ENCODE measurements at places on chromosomes 2 and 18.

- H3K27ac ChIP-seq: no peak overlapping the region
- peaks cover 39% of the 10 kb centered on the region for H3K4me1 ChIP-seq
- H3K27me3 ChIP-seq: no peaks in the 10 kb centered on the region
These were observed 51.5 kb downstream of the PLB1 start for GRCh38 chr2:28547223-28547860.

- no peak overlapping the region for H3K4me3 ChIP-seq
- no peak overlapping the region for H3K27ac ChIP-seq
- no peaks in the 10 kb centered on the region for H3K4me1 ChIP-seq
- H3K27me3 ChIP-seq: peaks cover 20% of the 10 kb centered on the region
- DNase-seq: no peak
These were observed 10.4 kb downstream of the RNF152 start for GRCh38 chr18:61882296-61883004.

- H3K27me3 ChIP-seq: no peaks in the 10 kb centered on the region
- H3K4me3 ChIP-seq: no peak overlapping the region
- no peaks in the 10 kb centered on the region for H3K4me1 ChIP-seq
- H3K27ac ChIP-seq: no peak overlapping the region
These were observed 856.3 kb downstream of the SUCLG1 start for GRCh38 chr2:83602753-83603152.

- peak overlapping the region; percentile 12 for H3K4me3 ChIP-seq
- peaks cover 31% of the 10 kb centered on the region for H3K36me3 ChIP-seq
- H3K27ac ChIP-seq: no peak overlapping the region
These were observed 28.1 kb downstream of the MAP4K4 start for GRCh38 chr2:101725515-101726192.

GRCh38 chr2:3108105-3108504 is 269.5 kb downstream of the EIPR1 start:
- H3K4me3 ChIP-seq: no peak overlapping the region
- DNase-seq: no peak
- no peaks in the 10 kb centered on the region for H3K4me1 ChIP-seq

GRCh38 chr2:142723236-142723635 is 154.2 kb upstream of the KYNU start:
- no peak overlapping the region for H3K27ac ChIP-seq
- no peaks in the 10 kb centered on the region for H3K4me1 ChIP-seq
- no peak for DNase-seq
- no peaks in the 10 kb centered on the region for H3K36me3 ChIP-seq
- H3K27me3 ChIP-seq: no peaks in the 10 kb centered on the region

- H3K36me3 ChIP-seq: peaks cover 4% of the 10 kb centered on the region
- H3K27me3 ChIP-seq: no peaks in the 10 kb centered on the region
- no peak overlapping the region for H3K4me3 ChIP-seq
- H3K27ac ChIP-seq: no peak overlapping the region
These were observed 27.7 kb downstream of the EIF2AK3 start for GRCh38 chr2:88599527-88599926.

DNA sequence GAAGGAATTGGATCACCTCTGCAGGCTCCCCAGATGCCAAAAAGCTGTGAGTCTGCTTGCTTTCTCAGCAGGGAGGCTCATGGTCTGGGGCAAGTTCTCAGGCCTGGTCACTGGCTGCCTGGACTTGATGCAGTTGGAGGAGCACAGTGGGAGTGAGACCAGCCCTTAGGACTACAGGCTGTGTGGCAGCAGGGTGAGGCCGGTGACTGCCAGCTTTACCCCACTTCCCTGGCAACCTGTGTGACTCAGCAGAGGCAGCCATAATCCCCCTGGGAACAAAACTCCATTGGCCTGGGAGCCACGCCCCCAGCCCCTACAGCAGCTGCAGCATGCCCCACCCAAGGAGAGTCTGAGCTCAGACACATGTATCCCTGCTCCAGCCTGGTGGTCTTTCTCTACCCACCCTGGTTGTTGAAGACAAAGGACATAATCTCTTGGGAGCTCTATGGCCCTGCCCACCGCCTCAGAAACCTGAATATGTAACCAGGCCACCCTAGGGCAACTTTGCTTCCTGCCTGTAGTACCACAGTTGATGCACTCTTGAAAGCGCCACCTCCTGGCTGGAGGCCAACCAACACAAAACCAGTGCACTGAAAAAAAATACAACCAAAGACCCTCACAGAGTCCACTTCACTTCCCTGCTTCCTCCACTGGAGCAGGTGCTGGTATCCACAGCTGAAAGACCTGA is 106.8 kb upstream of the SPATS2L start:
- no peak for DNase-seq
- H3K27me3 ChIP-seq: peaks cover 10% of the 10 kb centered on the region
- no peak overlapping the region for H3K27ac ChIP-seq

GRCh38 chr2:1816414-1816911 is 72.1 kb upstream of the PXDN start:
- H3K4me1 ChIP-seq: no peaks in the 10 kb centered on the region
- no peak overlapping the region for H3K4me3 ChIP-seq
- no peaks in the 10 kb centered on the region for H3K36me3 ChIP-seq
- no peak for DNase-seq
- no peak overlapping the region for H3K27ac ChIP-seq
- H3K27me3 ChIP-seq: peaks cover 4% of the 10 kb centered on the region

DNA sequence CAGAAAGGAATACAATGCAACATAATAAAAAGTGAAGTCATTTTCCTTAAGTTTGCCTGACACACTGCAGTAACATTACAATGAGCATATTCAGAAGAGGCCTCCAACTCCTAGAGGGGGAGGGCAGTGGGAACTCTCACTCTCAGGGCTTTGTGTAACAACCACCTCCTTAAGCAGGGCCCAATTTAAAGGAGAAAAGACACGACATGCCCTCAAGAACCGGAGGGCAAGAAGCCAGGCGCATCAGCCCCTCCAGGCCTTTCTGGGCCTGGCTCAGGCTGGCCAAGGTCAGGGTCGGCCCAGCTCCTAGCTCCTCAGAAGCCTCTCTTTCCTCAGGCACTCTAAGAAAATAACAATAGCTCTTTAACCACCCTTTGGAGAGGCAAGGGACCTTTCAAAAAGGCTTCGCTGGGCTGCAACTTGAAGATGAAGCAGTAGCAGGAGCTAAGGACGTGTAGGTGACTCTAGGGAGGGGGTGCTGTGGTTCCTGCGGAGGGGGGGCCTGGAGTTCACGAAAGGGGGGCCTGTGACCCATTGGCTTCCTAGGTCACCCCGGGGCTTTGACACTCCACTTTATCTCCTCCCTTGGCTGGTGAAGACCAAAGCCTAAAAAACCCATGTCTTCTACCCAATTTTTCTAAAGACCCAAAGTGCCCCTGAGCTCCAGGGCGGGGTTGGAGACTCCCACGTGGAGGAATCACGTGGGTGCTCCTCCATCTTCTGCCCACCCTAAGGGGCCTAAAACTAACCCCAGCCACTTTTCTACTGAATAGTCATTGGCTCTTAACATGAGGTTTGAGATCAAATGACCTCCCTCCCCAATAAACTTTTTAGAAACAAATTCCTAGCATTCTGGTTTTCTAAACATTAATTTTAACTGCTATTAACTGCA is 13.3 kb downstream of the SERTAD2 start:
- H3K27ac ChIP-seq: peak overlapping the region; percentile 16
- no peaks in the 10 kb centered on the region for H3K27me3 ChIP-seq
- H3K4me1 ChIP-seq: peaks cover 83% of the 10 kb centered on the region
- no peak for DNase-seq
- peaks cover 27% of the 10 kb centered on the region for H3K36me3 ChIP-seq
- H3K4me3 ChIP-seq: no peak overlapping the region

- DNase-seq: no peak
- H3K36me3 ChIP-seq: no peaks in the 10 kb centered on the region
- H3K4me1 ChIP-seq: no peaks in the 10 kb centered on the region
- no peak overlapping the region for H3K4me3 ChIP-seq
- no peak overlapping the region for H3K27ac ChIP-seq
These were observed 67.3 kb upstream of the ST6GAL2 start for GRCh38 chr2:106953236-106953635.

DNA sequence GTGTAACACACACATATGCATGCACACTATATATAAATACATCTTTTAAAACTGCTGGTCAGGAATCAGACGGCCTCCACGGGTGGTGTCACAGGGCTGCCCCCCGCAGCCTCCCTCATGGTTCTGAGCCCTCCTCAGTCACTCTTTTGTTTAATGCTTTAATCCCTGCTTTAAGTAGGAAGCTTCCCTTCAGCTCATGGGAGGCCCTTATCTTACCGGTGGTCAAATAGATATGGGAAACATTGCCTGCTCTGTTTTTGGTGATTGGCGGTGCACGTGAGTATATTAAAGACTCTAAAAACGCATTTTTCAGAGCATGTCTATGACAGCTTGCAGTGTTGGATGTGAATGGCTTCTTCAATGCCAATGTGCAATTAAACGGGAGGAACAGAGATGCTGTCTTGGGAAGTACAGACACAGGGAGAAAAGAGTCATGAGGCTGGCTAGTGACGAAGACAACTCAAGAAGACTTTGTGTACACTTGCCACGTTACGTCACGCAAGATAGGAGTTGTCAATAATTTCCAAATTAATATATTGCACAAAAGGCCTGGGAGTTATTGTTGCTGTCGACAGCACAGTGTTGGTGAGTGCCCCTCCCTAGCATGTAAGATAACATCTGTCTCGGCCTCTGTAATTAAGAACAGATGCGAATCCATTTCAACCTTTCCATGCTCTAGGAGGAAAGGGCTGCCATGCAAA is 23.3 kb downstream of the GNLY start:
- H3K27me3 ChIP-seq: peaks cover 23% of the 10 kb centered on the region
- H3K4me1 ChIP-seq: peaks cover 15% of the 10 kb centered on the region
- no peak for DNase-seq
- H3K36me3 ChIP-seq: no peaks in the 10 kb centered on the region

DNA sequence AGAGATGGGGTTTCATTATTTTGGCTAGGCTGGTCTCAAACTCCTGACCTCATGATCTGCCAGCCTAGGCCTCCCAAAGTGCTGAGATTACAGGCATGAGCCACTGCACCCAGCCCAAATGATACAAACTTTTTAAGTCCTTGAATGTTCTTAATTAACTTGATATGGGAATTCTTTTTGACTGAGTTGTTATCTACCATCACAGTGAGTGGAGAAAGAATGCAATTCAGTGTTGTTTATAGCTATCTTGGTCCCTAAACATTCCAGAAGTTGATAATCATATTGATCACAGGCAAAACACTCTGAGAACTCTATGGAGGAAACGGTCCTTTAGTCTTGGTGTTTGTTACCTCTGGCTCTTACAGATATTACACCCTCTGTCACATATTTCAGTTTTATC is 1072.5 kb downstream of the SUCLG1 start:
- no peak overlapping the region for H3K4me3 ChIP-seq
- no peaks in the 10 kb centered on the region for H3K4me1 ChIP-seq
- no peak for DNase-seq
- H3K27me3 ChIP-seq: no peaks in the 10 kb centered on the region
- H3K36me3 ChIP-seq: no peaks in the 10 kb centered on the region
- H3K27ac ChIP-seq: no peak overlapping the region

GRCh38 chr2:176581557-176582165 is 312.4 kb downstream of the MTX2 start:
- no peak overlapping the region for H3K4me3 ChIP-seq
- H3K4me1 ChIP-seq: no peaks in the 10 kb centered on the region
- H3K36me3 ChIP-seq: no peaks in the 10 kb centered on the region

Data from T-helper 2 cell treated with Interferon-gamma antibody and Interleukin-4, amounts not matched to agents 5 μg/mL and 100 μg/mL, for 36 hours (primary cell).